Sigmoid colon (tissue), 7 donors: ENCODE measurements at places on chromosomes 3 and 15. TPM values are rescaled to one million over a fixed set of nuclear protein-coding genes. Genes with fewer than 3 reads are reported as not detected.

Gene ERICH6
- not detected for polyA plus RNA-seq

Gene HESX1
- polyA plus RNA-seq = 1.4 TPM

Gene PHC3
- polyA plus RNA-seq = 4.6 TPM

Gene ARL14
- polyA plus RNA-seq = 144 TPM
